H7 (cell line): ENCODE measurements at places on chromosomes 4 and X. TPM values are rescaled to one million over a fixed set of nuclear protein-coding genes. Genes with fewer than 3 reads are reported as not detected.
A peak's percentile ranks its signal among the peaks of the same experiment; 100 is the strongest.

PASD1 gene
- not detected in 2 replicates for total RNA-seq

UGT2A3 gene
- total RNA-seq: not detected in 2 replicates

CASK gene
- 39.2 and 64.6 TPM in 2 replicates for total RNA-seq

MAGEB10 gene
- total RNA-seq: not detected in 2 replicates

RHOXF1 gene
- total RNA-seq: not detected in 2 replicates

SPARCL1 gene
- 0.48 and 0.81 TPM in 2 replicates for total RNA-seq

IL1RAPL1 gene
- 2.3 and 2.9 TPM in 2 replicates for total RNA-seq

TIMM8A gene
- total RNA-seq: 6.2 and 8.4 TPM in 2 replicates

PCDH10 gene
- total RNA-seq: 32.2 and 41.2 TPM in 2 replicates

IL15 gene
- 1.4 and 1.7 TPM in 2 replicates for total RNA-seq

VSIG1 gene
- 3.0 and 4.1 TPM in 2 replicates for total RNA-seq

STBD1 gene
- total RNA-seq: 1.6 and 1.7 TPM in 2 replicates

TLL1 gene
- 0.31 and 1.1 TPM in 2 replicates for total RNA-seq

UGT2B17 gene
- not detected in 2 replicates for total RNA-seq

NFKB1 gene
- 6.8 and 7.2 TPM in 2 replicates for total RNA-seq

C4orf17 gene
- total RNA-seq: not detected in 2 replicates

DNA sequence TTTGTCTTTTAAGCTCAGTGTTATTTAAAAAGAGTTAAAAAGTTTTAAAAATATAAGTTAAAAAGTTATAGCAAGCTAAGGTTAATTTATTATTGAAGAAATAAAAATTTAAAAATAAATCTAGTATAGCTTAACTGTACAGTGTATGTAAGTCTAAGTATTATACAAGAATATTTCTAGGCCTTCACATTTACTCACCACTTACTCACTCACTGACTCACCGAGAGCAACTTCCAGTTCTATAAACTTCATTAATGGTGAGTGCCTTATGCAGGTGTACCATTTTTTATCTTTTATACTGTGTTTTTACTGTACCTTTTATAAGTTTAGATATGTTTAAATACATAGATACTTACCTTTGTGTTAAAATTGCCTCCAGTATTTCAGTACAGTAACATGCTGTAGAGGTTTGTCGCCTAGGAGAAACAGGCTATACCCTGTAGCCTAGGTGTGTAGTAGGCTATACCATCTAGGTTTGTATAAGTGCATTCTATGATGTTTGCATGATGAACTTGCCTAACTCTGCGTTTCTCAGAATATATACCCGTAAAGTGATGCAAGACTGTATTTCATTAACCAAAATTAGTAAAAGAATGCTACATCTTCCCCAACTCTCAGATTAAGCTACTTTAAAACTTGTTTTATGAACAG lies 202.9 kb downstream of the CFAP299 start:
- DNase-seq: no peak

DNA sequence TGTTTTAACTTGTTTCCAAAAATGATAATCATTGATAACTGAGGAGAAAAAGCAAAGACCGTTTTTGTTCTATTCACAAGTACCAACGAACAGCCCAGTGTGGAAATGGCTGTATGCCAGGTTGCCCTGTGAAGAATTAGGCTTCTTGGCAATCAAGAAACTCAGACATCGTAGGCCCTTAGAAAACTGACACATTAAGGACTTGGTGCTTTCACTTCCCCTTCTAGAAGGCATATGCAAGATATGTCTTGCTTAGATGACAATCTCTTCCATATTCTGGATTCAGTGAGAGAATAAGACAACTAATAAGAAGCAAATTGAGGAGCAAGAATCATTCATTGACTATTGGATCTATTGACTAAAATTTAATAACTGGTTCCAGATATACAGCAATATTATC lies 56.6 kb downstream of the ANAPC10 start:
- no peak for DNase-seq

GRCh38 chr4:8540072-8540471 lies 40.1 kb upstream of the GPR78 start:
- DNase-seq: no peak

GRCh38 chr4:13704035-13704434 lies 76.5 kb upstream of the BOD1L1 start:
- DNase-seq: no peak

- no peak for DNase-seq
Observed at GRCh38 chr4:102705391-102705935, 55.3 kb downstream of the MANBA start.

GRCh38 chrX:44669626-44670025 lies 127.0 kb upstream of the FUNDC1 start:
- DNase-seq: no peak

GRCh38 chr4:37535872-37536271 lies 150.3 kb downstream of the RELL1 start:
- no peak for DNase-seq

DNA sequence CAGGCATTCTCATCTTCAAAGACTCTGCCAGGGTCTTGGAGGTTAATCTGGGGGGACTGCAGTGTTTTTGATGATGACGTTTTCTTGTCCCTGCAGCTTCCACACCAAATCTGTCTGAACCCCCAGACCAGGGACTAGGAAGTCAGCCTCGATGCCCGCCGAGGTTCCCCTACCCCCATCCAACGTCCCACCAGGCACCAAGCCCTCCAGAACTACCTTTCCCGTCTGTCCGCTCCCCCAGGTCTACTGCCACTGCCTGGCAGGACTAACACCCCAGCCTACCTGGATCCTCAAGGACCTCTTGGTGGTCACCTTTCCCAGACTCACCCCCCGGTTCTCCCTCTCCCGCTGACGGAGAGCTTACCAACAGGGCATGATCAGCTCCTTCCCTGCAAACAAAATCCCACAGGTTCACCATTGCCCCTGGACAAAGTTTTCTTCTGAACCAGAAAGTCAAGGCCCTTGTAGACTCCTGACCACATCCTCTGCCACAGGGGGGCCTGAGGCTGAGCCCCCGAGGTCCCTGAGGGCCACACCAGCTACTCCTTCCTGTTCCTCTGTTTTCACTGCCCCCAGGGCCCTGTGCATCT lies 40.9 kb downstream of the HMX1 start:
- no peak for DNase-seq

DNA sequence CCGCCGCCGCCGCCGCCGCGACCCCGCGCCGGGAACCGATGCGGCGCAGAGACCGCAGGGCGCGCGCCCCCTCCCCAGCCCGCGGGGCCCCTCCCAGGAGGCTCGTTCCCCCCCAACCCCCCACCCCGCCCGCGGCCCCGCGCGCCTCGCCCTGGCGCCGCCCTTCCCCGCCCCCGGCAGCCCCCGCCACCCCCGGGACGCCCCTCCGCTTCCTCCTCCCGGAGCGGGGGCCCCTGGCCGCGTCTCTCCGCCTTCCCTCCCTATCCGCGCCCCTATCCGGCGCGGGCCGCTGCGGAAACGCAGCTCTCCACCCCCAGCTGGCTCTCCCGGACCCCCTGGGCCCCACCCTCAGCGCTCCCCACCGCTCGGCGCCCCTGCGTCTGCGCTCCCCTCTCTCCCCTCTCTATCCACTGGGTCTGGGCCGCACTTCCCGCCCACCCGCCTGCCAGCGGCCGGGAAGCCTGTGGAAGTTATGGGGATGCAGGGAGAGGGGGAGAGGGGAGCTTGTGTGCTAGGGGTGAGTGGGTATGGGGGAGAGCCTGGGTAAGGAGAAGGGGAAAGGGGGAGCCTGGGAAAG lies at the start of gene TMEM271:
TSS of gene TMEM271 (minus strand) at position 51 of the 577 bp plus-strand sequence. CDS start 233 bp downstream, outside the sequence.
- DNase-seq: peak; percentile 89

- no peak for DNase-seq
Observed at GRCh38 chr4:53951414-53951813, 113.0 kb downstream of the CHIC2 start.

DNA sequence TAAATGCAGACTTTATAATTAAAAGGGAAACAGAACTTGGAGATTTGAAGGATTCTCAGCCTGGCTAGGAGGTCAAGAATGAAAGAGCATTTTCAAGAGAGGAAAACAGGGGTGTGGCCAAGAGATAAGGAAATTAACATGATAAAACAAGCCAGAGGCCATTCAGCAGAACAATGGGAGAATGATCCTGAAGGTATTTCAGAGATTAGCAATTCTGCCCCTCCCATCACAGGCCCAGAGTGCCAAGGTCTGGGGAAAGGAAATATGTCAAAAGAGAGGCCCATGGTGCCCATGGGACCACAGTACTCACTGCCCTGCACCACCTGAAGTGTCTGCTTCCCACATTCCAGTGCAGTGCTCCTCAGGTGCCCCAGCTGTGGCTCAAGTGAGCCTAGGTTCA lies 188.5 kb upstream of the STS start:
- peak; percentile 40 for DNase-seq

- DNase-seq: no peak
Observed at GRCh38 chrX:141405486-141405852, 163.2 kb upstream of the SPANXC start.

GRCh38 chr4:168119100-168119499 lies 26.8 kb downstream of the ANXA10 start:
- DNase-seq: no peak

DNA sequence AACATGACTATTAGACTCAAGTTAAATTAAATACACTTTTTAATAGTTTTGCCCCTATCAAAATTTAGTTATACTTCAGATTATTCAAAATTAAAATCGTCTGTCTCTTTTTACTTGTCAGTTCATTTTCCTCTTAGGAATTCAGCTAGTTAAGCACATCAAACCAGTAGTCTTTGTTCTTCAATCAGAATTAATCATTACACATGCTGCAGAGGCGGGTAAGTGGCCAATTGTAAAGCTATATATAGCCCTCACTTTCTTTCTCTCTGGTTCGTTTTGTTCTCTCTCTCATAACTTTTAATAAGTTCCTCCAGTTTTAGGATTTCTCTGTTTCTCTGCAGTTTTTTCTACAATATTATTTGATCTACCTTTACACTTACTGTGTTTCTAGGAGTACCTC lies 359.1 kb upstream of the PABPC4L start:
- DNase-seq: no peak

DNA sequence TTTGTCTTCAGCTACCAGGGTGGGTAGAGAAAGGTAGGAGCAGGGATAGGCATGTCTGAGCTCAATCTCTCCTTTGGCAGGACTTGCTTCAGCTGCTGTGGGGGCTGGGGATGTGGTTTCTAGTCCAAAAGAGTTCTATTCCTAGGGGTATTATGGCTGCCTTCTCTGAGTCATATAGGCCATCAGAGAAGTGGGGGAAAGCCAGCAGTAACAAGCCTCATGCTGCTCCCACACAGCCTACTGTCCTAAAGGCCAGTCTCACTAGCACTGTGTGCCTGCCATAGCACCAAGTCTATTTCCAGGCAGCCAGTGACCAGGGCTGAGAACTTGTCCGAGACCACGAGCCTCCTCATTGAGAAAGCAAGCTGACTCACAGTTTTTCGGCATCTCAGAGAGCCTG lies 270.6 kb downstream of the DCAF12L2 start:
- no peak for DNase-seq

DNA sequence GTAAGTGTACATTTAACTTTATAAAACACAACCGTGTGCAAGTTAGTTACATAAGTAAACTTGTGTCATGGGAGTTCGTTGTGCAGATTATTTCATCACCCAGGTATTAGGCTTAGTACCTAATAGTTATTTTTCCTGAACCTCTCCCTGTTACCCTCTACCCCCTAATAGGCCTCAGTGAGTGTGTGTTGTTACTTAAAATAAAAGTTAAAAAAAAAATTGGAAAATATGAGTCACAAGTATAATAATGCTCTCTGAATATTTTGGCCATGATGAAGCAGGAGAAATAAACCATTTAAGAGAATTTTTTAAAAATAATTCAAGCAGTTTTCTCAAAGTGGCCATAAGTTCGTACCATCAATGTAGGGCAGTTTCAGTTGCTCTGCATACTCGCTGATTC lies 105.1 kb upstream of the GRID2 start:
- DNase-seq: no peak

DNA sequence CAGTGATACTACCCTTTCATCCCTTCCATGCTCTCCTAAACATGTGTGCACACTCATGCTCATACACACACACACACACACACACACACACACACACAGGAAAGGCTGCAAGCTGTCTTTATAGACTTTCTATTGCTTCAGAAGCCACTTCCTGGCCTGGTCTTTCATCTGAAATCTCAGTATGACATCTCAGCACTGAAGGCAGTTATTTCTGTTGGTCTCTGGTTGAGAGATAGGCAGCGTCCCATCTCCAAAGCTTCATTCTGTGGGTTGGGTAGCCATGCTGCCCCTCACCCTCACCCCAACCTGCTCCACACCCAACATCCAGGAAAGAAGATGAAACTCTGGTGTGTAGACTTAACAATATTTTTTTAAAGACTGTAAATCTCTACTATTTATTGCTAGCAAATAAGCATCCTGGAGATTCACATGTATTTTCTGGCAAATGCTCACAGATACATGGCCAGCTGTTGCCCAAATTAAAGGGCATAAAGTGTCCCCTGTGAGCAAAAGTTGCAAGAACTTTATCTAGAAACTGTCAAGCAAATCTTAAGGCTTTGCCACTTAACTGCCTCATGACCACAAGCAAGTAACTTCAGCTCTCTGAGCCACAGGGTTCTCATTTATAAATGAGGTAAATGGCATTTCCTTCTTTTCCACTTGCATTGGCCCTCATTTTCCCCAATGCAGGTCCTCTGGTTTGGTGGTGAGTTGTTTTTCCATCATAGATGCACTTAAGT lies 189.8 kb upstream of the AFF2 start:
- no peak for DNase-seq

GRCh38 chr4:154471526-154472331 lies 19.9 kb downstream of the DCHS2 start:
- DNase-seq: no peak

- no peak for DNase-seq
Observed at GRCh38 chr4:181909368-181909767, 333.8 kb upstream of the TENM3 start.

DNA sequence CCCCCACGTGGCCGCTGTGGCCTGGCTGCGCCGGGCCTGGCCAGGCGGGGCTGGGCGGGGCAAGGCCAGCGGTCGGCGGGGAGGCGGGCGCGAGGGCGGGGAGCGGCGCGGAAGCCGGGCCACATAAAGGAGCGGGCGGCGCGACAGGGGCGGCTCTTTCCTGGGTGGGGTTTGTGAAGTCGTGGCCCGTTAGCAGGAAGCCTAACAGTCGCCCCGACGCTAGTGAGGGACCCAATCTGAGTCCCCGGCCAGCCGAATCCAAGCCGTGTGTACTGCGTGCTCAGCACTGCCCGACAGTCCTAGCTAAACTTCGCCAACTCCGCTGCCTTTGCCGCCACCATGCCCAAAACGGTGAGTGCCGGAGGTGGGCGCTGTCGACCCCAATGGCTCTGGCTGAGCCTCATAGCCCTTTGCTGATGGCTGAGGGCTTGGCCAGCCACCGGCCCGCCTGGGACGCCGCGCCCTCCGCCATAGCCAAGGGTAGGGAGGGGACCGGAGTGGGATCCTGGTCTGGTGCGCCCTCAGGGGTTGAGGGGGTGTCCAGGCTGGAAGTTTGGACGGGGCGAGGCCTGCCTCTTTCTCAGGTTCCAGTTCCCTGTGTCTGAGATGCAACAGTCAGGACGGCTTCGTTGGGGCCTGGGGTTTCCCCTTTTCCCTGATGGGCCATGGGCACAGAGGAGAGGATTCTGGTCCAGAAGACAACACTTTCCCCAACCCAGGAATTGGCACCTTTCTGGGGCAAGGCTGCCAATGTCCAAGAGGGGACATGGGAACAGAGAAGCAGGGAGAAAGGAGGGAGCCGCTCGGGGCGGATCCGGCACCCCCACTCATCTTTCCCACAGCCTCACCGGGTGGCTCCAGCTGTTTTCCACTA lies at the start of gene MSN:
TSS of gene MSN (plus strand) at position 152 of the 874 bp plus-strand sequence. CDS start at position 340, 188 bp downstream.
- peak; percentile 84 for DNase-seq

GRCh38 chr4:185793716-185794115 lies 18.3 kb downstream of the SORBS2 start:
- DNase-seq: no peak

GRCh38 chrX:69152417-69152841 lies 12.8 kb downstream of the PJA1 start:
- no peak for DNase-seq
